ENCODE measurements at places on chromosomes 16 and 17.

- no peak for DNase-seq
These were observed 14.0 kb downstream of the AARSD1 start for GRCh38 chr17:42950044-42950783.

GRCh38 chr17:45784741-45785479 lies 790 bp downstream of the CRHR1 start:
- no peak for DNase-seq

- DNase-seq: no peak
These were observed 27.3 kb downstream of the TXNDC11 start for GRCh38 chr16:11715246-11715947.

- no peak for DNase-seq
These were observed 6.2 kb downstream of the AANAT start for GRCh38 chr17:76473541-76473985.

DNA sequence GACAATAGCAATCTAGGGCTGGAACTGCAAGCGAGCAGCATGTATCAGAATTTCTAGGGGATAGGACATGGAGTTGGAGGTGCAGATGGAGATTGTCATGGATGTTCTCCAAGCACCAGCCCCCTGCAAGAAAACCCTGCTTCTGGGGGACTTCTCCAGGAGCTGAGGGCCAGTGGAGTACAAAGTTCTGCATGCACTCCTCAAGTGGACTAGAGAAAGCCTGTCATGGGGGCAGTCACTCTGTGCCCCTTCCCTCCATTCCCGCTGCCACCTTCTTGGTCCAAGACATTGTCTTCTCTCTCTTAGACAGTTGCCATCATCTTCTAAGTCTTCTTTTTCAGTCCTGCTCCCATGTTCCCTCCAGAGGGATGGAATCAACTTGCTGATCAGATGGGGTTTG lies 87.9 kb downstream of the AIPL1 start:
- no peak for DNase-seq

DNA sequence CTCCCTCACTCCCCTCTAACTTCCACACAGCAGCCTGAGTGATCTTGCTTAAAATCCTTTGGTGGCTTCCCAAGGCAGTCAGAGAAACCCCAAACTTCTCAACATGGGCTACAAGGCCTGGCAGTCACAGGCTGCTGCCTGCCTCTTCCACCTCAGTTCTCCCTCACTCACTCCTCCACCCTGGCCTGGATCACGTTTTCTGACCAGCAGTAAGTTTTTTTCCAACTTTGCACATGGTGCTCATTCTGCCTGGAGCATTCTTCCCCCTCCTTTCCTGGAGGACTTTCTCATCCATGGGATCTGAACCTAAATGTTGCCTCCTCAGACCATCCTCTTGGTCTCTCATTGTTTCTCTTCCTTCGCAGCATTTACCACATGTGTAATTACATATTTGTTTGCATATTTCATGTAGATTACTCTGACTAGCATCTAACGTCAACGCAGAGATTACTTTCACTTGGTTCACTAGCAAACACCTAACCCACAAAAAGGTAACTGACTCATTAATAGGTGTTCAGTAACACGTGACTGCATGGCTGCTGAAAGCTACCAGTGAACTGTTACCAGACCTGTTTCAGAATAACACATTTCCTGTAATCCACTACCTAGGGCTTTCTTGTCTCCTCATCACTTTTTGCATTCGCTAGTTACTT lies 17.1 kb downstream of the GNA13 start:
- DNase-seq: no peak

- no peak for DNase-seq
These were observed 11.9 kb downstream of the TMEM204 start for GRCh38 chr16:1545044-1546040.

DNA sequence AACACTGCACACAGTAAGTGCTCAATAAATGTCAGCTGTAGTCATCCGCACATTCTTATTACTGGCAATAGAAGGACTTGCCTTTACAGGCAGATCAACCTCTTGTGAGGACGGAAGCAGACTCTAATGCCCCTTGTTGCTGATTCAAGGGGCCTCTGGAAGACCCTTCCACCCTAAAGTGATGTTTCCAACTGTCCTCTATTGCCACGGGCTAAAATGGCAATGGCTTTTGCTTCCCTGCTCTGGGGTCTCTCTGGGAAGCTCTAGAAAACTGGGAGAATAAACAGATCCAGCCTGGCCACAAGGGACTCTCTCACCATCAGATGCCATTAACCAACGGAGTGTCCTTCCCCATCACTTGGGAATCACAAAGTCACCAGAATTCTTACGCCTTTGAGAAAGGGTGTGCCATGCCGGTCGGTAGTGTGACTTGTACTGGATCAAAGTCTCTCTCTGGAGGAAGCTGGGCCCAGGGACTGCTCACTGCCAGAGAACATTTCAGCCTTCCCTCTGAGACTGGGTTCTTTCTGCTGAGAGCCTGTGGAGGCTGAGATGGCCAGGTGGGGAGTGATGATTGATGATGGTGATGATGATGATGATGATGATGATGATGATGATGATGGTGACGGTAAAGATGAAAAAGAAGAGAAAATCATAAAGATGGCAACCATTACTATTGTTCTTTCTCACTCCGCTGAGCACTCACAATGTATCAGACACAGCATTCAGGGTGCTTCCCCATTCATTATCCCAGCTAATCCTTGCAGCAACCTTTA lies 146.8 kb downstream of the CYLD start:
- DNase-seq: no peak

- no peak for DNase-seq
These were observed 434.5 kb upstream of the GOT2 start for GRCh38 chr16:59168461-59169114.

- DNase-seq: no peak
These were observed 195.8 kb downstream of the KCNJ2 start for GRCh38 chr17:70365091-70365583.
